Mesenteric fat pad (tissue), 1 donor: ENCODE measurements at places on chromosomes 11 and 22. TPM values are rescaled to one million over a fixed set of nuclear protein-coding genes. Genes with fewer than 3 reads are reported as not detected.

DNA sequence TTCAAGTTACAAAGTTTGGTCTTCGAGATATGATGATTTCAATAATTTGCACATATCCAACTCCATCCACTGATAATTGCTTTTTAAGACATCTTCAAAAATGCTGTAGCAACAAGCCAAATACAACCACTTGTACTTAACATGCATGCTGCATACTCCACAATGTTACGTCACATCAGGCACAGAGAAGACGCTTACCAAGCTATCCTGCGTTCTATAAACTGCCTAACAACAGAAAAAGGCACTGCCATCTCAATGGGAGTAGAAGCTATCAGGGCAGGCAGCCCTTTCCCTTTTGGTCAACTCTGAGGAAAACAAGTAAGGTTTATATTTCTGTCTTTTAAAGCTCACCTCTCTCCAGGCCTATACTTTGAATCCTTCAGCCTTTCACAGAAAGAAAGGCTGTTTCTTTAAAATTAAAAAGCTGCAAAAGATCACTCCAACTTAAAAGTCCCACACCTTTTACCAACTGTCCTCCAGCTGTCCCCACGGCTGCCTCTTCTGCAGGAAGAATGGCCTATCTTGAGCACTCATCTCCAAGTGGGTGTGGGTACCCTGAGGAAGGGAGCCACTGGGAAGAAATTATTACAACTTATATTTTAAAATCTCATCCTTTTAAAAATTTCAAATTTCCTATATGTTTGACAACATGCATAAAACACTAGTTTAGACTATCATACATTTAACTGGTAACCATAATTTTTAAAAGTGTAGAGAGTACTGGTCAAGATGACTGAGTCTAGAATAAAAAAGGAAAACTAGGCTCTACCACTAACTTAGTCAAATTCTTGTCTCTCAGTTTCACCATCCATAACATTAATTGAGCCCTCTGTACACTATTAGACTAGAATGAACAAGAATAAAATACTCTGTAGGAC, 14.5 kb downstream of the PHF21A start:
- DNase-seq, result no peak

- no peak for DNase-seq
These were observed 12.0 kb downstream of the CCND1 start for GRCh38 chr11:69652999-69653398.

GRCh38 chr11:20080032-20080685, 80.1 kb downstream of the DBX1 start:
- no peak for DNase-seq

DNA sequence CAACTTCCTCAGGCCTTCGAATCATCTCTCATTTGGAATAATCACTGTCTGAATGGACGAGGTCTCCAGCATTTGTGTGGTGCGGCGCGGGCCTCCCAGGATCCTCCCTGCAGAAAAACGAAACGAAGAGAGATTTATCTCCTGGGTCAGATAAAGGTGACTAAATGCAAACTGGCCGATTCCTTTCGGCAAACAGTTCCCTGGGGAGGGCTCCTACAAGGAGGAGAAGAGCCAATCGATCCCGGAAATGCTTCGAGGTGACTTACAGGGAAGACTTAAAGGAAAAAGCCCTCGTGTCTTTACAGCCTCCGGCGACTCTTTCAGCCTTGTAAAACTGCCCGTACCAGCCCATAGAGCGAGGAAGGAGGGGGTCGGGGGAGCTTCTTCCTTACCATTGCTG, 126.5 kb downstream of the MIAT start:
- DNase-seq, result no peak

- no peak for DNase-seq
These were observed 88.1 kb downstream of the MN1 start for GRCh38 chr22:27713461-27713860.

- no peak for DNase-seq
These were observed 511.8 kb downstream of the METTL15 start for GRCh38 chr11:28619846-28620540.

- no peak for DNase-seq
These were observed 22.9 kb downstream of the POLD3 start for GRCh38 chr11:74615311-74615710.

DNA sequence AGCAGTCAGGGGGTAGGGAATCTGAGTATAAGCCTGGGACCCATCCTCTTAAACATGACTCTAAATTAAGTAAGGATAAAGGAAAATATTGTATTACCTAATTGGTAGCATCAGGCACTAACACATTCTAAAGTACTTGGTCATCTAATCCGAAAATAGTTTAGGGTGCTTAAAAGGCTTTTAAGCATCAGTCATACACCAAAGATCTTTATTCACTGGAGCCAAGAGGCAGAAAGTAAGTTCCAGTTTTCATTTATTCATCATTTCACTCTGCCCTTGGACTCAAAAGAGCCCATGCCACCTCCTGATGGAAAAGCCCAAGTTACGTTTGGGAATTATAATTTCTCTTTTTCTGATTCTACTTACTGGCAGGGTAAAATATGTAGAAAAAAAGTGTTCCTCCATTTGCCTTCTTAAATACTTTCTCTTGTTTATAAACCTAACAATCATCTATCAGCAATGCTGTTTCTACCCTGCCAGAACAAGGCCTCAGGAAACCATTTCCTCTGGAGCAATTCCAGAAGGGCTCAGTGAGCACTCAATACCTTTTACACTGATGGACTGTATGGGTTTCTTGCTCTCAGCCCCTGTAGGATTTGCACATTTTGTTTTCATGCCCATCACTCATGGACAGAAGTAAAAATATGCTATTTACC, 120.1 kb upstream of the SLC5A12 start:
- DNase-seq, result no peak

DNA sequence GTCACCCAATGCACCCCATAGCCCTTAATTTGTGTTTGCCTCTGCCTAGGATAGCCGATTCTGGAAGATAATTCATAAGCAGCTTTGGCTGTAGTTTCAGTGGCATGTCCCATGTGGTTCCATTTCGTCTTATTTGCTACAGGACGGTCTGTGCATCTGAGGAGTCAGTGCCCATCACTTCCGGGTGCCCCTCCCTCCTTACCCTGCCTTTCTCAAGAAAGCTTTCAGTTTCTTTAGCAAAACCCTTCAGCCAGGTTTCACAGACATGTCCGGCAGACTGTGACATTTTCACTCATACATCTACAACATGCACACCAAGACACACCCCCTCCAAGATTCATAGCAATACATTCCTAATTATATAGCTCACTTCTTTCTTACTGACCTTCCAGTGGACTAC, 14.3 kb downstream of the TP53AIP1 start:
- DNase-seq, result no peak

DNA sequence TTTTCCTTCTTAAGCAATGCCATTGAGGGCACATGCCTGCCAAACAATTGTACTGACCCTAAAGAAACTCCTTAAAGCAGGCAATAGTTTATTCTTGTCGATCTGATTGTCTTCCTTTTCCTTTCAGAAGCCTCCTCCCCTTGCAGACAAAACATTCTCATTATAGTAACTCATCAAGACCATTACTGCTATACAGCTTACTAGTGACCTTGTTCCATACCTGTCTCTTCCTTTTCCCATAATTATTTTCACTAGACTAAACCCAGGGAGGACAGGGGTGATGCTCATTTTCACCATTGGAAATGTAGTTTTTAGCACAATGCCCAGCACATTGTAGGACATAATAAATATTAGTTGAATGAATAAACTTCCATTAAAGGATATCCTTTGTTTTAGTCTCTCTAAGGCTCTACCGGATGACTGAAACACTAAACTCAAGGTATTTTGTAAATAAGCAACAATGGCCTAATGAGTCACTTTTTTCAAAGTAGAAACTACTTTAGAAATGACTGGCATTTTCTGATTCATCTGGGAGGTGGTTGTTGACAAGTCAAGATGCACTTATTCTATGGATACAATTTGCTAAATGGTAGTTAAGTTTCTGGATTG, 9.3 kb upstream of the MSANTD4 start:
- DNase-seq, result no peak

DNA sequence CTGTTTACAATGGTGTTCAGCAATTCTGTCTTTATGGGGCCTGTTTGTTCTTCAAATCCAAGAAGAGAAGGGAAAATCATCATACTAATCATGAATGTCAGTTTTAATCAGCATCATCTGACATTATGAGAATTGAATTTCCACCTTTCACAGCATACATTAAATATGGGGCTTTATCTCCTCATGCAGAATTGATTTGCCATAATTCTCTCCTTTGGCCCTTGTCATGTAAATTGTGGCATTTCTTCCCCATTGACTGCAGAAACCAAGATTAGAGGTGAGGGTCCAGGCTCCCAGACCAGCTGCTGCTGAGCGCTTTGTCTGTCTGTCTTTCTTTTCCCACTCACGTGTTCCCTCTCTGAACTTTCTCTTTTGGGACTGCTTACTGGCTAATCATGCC, 232.1 kb upstream of the NAV2 start:
- DNase-seq, result no peak

GRCh38 chr11:88779577-88779976, 286.2 kb downstream of the GRM5 start:
- no peak for DNase-seq

Gene OR10A2
- total RNA-seq, result not detected

Gene GAL
- total RNA-seq, result 1.4 TPM

Gene MAPK8IP2
- total RNA-seq, result 0.58 TPM

Gene LAMTOR1
- total RNA-seq, result 117 TPM

Gene CCDC86
- 40.4 TPM for total RNA-seq

Gene TECTA
- 0.84 TPM for total RNA-seq

Gene ROBO3
- 14.8 TPM for total RNA-seq
